ENCODE measurements at places on chromosomes 6 and 20. TPM values are rescaled to one million over a fixed set of nuclear protein-coding genes. Genes with fewer than 3 reads are reported as not detected.

Gene SLC17A2
- total RNA-seq, result not detected

Gene CEP57L1
- total RNA-seq, result 12.0 TPM

Gene C20orf141
- not detected for total RNA-seq

Gene CST1
- total RNA-seq, result not detected

Gene UNC93A
- not detected for total RNA-seq

Gene OR2H1
- total RNA-seq, result not detected

Gene RAB44
- 0.32 TPM for total RNA-seq

Gene CST7
- total RNA-seq, result 1.7 TPM

Gene SNRPB2
- total RNA-seq, result 42.1 TPM

Gene ZNF311
- total RNA-seq, result 2.9 TPM

Gene MCHR2
- not detected for total RNA-seq

- no peak for DNase-seq
These were observed 48.3 kb upstream of the MRAP2 start for GRCh38 chr6:83985308-83985713.

DNA sequence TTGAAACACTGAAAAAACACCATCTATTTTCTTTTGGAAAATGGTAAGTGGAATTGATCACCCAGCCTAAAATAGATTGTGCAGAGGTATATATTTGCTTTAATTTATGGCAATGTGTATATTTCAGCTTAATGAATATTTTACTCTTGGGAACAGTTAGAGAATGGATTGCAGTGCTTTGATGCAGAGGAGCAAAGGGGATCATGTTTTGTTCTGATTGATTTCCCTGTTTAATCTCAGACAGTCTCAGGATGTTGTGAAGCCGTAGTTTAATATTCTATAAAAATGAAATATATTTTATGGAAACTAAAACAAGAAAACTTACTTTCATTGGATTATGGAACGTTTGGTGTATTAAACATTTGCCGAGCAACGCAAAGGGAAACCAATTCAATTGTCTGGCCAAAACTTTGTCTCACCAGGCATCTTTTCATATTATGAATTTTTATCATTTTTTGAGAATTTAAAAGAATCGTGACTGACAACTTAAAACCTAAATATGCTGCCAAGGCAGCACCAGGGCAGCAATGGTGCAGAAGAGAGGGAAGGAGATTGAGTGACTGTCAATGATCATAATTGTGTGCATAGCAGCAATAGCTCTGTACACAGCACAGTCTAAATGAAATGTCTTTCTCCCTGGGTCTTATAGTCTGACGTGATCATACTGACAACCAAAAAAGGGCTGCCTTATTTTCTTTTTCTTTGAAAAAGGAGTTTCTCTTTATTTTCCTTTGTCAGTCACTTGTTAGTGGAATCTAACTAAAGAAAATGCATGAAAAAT is 105.5 kb upstream of the EPHA7 start:
- no peak for DNase-seq

DNA sequence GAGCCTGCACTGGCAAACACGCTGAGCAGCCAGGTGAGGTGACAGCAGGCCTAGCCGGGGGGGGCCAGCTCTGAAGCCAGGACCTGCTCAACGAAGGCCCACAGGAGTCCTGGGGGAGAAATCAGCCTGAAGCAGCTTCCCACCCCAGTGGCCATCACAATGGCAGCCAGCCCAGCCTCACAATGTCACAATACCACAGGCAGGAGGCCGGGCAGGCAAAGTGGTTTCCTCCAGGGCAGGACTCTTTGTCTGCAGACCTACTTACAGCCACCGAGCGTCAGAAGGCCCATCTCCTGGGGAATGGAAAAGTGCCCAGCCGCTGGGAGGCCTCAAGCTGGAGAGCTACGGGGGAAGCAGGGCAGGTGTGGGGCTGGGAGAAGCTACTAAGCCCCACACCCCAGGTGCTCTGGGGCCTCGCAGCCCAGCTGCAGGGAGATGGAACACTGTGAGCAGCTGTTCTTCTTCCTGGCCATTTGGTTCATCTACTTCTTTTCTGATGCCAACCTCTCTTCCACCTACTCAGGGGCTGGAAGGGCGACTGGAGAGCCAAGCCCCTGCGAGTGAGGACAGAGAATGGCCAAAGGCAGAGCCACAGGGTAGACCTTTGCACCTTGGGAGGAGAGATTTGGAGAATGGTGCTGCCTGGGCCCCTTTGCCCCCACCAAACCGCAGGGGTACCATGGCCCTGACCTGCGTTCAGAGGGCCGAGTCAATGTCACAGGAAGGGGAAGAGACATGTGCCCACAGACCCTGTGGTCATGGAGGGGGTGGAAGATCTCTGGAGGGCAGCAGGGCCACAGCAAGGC is 22.3 kb upstream of the AVP start:
- no peak for DNase-seq

DNA sequence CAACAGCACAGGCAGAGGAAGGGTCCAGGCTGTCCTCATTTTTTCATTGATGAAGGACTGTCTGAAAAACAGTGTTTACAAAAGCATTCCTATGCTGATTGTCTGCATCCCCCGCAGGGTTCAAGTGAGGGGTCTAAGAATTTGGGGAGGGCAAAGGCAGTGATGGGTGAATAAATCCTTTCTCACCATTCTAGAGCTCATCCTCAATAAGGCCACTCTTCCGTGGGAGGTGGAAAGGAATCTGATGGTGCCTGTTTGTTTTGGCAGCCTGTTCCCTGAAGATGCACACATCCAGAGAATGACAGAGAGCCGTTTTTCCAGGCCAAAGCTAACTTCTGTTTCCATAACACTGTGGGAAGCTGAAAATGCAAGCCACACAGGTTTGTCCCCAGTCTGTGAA is 164.5 kb downstream of the MOXD1 start:
- no peak for DNase-seq

GRCh38 chr20:59048681-59049030 is 6.1 kb upstream of the PRELID3B start:
- no peak for DNase-seq

GRCh38 chr6:130970839-130971410 is 92.1 kb downstream of the EPB41L2 start:
- no peak for DNase-seq

GRCh38 chr6:158374020-158374419 is 61.8 kb downstream of the TULP4 start:
- no peak for DNase-seq

DNA sequence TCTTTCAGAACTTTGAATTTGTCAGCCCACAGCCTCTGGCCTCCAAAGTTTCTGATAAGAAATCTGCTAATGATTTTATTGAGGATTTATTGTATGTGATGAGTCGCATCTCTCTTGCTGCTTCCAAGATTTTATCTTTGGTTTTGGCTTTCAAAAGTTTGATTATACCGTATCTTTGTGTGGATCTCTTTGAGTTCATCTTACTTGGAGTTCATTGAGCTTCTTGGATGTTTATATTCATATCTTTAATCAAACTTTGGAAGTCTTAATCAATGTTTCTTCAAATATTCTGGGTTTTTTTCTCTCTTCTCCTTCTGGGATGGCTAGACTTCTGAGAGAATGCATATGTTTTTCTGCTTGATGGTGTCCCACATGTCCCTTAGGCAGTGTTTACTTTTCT is 3.3 kb upstream of the ASIP start:
- no peak for DNase-seq

- DNase-seq, result no peak
These were observed 118.7 kb downstream of the CEBPB start for GRCh38 chr20:50309280-50309763.

- DNase-seq, result no peak
These were observed 44.9 kb downstream of the PREX1 start for GRCh38 chr20:48782901-48783308.

DNA sequence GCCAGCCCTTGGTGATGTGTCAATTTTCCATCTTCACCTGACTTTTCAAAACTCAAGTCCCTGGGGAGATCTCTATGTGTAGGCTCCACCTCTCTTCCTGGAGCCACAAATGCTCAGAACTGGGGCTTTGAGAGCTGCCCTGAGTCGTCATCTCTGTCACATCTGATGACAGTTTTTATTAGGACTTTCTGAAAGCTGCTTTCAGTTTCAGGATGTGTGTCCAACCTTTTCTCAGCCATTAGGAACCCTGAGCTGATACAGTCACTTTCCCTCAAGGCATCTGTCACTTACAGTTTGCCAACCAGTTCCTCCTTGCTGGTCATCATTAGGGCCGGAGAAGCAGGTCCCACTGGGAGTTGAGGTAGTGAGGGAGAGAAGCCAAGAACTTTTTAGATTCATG is 365.9 kb upstream of the CHD6 start:
- no peak for DNase-seq

GRCh38 chr20:44706301-44707017 is 8.7 kb upstream of the CCN5 start:
- no peak for DNase-seq

DNA sequence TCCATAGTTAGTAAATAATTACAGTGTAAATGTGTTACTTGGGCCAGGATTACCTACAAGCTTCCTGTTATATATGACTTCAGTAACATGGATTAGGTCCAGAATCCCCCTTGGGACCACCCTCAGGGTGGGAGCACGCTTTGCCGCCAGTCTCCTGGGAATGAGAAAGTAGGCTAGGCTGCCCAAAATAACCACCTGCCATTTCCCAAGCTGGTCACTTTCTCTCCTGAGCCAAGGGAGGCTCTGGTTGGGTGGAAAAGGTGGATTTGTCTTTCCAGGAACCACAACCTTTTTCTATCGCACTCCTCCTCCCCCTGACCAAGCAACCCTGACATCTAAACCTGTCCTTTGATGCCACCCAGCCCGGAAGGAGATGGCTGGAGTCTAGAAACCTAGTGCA is 9.6 kb upstream of the RIMS4 start:
- DNase-seq, result no peak

GRCh38 chr6:157380458-157380778 is 572 bp upstream of the ZDHHC14 start:
- DNase-seq, result peak; percentile 39

DNA sequence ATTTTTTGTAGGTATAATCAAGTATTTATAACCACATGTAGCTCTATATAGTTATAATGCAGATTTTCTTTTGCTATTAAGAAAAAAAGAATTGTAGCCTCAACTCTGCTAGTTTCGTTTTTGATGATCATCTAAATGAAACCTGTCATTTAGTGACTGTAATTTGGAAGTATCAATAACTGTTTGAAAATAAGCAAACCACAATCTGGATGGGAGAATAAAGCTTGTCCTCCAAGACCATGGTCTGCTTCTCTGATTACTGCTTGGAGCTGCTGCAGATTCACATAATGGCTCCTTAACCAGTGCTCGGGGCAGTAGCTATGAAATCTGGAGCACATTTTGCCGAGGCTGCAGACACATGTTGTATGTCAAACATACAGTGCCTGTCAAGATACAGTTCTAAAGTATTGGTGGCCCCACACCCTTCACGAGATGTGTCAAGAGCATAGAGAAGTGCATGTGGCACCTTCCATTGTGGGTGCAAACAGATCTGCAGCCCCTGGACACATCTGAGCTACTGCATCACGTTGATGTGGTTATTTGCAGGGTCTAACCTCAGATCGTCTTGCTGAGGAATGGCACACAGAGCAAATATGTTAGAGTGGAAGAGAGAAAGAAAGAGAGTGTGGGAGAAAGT is 255.7 kb upstream of the SUPT3H start:
- DNase-seq, result no peak

DNA sequence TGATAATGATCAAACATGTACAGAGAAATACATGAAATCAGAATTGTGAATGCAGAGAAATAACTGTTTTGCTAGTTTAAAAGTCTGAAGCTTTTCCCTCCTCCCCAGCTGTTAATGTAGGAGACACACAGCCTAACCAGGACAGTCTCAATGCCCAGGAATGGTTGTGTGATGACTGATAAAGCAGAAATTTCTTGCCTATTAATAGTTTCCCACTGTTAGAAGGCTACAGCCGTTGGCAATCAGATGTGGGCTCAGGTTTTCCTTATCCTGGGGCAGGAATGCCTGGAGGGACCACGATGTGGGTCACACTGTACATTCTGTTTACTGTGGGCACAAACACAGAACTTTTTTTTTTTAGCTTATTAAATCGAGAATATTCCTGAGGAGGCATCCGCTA is 1.9 kb downstream of the PPP1R3D start:
- no peak for DNase-seq

DNA sequence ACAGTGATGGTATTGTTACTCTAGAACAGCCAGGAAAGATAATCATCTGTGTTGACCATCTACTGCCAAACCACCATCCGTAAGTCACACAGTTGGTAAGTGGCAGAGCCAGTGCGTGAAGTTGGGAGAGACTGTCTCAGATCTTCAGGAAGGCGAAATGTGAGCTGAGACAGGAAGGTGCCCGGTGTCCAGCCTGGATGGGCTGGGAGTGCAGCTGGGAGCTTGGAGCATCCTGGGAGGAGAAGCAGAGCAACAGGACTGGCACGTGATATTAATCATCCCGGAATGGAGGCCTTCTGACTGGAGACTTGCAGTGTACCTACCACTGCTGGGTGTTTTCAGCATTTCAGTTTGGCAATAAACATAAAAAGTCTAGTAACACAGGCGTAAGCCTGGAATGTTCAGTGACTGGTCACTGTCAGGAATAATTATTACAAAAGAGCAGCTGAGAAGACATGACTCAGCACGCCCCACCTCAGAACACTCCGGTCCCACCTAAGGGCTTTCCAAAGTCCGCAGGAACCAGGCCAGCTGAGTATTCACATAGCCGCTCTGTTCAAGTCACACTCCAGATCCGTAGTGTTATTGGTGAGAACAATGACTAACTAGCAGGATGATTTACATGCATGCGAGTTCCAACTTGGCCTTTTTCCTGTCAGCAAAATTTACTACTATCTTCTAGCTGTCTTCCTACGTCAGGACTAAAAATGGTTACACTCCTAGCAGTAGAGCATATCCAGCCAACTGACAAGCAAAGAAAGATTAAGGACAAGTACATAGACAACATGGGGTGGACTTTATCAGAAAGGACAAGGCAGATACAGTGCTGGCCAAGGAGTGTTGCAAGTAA is 45.1 kb upstream of the PNRC1 start:
- DNase-seq, result peak; percentile 80

DNA sequence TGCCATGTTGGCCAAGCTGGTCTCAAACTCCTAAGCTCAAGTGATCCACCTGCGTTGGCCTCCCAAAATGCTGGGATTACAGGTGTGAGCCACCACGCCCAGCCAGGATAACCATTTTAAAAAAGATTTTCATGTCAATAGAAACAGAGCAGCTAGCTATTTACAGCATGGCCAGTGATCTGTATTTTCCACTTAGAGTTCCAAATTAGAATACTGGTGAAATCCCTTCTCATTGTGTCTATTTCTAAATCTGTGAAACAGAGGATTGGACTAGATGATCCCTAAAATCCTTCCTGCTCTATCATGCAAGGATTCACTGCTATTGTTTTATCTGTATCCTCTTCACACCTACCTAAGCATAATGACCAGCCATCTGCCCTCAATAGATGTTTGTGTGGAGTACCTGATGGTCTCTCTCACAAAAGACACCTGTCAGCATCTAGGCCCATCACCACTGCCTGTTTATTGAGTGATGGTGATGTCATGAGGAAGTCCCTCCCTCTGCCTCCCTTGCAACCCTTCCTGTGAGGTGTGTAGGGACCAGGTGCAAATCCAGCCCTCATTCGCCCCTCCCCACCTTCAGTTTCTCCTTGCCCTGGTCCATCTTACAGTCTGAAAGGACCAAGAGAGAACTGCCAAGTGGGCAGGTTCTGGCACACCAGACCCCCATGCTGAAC is 26.5 kb upstream of the SMIM29 start:
- DNase-seq, result no peak
